Endodermal cell (in vitro differentiated cells): ENCODE measurements at places on chromosomes 16 and 17.

DNA sequence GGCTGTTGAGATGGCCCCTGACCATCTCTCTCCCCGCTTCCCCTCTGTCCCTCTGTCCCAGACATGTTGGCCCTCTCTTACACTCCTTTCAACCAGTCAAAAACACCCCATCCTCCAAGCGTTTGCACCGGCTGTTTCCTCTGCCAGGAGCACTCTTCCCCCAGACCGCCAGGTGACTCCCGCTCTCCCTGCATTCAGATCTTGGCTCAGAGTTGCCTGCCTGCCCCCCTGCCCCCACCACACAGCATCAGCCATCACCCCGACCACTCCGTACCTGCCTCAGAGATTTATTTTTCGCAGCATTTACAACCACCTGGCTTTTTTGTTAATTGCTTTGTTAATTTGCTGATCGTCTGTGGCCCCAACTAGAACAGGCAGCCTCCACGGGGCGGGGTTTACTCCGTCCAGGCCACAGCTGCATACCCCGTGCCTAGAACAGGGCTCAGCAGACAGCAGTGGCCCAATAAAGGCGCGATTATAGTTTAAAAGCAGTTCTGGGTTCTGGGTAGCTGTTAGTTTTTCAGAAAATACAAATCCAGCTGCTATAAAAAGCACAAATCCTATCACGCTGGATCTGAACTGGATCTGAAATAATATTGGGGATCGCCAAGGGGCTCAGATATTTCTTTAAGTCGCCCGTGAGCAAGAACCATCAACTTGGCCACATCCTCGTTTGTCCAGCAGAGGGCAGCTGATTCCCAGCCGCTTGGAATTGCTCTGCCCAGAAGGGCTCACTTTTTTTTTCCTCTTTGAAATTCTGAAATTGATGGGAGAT, 173.6 kb downstream of the IRF8 start:
- peak; percentile 91 for DNase-seq

DNA sequence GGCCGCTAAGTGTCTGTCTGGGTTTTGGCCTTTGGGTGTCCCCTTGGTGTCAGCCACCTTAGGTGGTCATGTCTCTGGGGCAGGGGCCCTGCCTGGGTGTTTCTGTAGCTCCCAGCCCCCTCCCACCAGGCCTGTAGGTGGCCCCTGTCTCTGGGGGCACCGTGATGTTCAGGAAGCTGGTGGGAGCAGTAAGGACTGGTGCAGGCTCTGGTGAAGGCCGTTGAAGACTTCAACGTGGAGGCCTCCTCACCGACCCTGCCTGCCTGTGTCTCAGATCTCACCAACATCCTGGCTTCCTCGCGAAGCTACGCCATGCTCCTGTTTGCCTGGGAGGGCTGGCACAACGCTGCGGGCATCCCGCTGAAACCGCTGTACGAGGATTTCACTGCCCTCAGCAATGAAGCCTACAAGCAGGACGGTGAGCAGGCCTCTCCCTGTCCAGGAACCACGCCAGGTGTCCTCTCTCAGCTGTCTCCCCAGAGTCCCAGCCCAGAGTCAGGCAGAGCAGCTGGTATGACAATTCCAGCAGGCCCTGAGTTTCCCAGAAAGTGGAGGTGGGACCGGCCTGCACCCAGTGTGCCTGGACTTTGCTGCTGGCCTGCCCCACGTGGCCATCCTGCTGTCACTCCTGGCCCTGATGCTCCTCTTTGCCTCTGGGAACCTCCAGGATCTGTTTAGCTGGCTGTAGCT, 2.8 kb downstream of the ACE start:
- DNase-seq = peak; percentile 48

DNA sequence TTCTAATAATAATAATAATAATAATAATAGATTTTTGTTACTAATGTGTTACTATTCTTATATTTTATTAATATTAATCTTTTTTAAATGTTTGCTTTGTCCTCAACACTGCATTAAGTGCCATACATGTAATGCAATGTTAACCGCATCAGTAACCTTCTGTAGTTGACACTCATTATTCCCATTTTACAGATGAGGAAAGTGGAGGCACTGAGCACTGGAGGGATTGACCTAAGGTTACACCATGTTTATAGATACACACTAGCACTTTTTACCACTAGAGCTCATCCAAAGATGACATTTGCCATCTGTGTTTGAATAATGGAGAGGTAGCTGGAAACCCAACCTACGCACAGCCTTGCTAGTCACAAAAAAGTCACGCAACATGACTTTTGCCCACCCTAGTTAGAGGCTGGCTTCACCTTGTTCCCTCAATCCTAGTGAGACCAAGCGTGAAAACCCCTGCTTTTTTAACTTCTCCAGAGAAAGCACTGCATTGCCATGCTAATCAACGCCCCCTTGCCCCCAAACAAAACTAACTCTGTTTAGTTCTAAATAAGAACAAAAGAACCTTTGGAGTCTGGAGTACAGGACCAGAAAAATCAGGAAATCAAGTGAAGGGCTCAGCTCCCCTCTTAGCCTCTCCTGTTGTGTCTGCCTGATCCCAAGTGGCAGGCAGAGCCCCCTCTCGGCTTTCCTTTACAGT, 2.3 kb downstream of the ARSG start:
- no peak for DNase-seq

- DNase-seq = no peak
These were observed 223.0 kb downstream of the SNX29 start for GRCh38 chr16:12199524-12199923.

GRCh38 chr16:3444032-3444388, 530 bp downstream of the NAA60 start:
- DNase-seq = peak; percentile 67
